ENCODE measurements at places on chromosomes 3 and 15.

DNA sequence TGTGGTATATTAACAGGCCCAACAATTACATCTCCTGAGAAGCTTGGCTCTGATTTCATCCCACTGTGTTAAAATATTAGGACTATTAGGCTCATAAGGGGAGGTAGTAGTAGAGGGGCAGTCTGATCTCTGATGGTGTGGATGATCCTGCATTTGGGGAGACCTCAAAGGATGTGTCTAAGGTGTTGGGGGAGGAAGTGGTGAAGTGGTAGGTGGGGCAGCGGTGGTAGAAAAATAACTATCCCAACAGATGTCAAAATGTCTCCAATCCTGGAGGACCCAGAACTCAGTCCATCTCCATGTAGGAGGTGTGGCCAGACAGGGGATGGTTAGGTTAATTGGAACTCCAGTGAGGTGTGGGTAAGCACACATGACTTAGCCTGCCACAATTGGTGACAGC, 10.4 kb upstream of the IQCF6 start:
- no peak for DNase-seq

DNA sequence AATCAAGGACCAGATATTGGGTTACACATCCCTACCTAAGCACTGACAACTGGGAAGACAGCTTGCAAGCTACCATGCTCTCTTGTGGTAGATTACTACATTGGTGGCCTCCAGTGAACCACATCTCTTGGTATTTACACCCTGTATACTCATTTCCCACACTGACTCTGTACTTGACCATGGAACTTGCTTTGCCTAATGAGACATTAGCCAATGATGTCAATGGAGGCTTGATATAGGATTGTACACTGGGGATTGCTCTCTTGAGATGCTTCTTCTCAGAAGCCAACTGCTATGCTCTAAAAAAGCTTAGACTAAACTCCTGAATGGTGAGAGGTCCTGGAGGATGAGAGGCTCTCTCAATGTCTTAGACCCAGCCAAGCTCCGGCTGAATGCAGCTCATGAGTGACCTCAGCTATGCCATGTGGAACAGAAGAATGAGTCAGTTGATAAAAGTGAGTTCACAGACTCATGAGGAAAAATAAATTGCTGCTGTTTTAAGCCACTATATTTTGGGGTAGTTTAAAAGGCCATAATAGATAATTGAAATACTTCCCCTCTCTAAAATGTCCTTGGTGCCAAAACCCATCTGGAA, 61.5 kb upstream of the GALNT15 start:
- no peak for DNase-seq

GRCh38 chr3:12237912-12238650, 50.8 kb upstream of the PPARG start:
- DNase-seq: no peak

DNA sequence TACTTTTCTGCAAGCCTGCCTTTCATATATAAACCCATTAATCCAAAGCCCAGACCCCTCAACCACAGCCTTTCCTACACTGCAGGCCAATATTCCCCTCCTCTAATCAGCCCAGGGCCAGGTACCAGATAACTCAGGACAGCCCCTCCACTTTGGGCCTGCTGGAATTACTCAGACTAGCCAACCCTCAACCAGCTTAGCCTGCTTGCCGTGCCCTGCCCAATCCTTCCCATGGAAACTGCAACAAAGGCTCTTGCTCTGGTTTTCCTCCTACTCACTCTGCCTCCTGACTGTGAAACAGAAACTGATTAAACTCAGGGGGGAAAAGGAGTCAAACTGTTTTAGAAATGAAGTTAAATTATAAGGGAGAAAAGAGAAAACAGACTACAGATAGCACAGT, 248.1 kb downstream of the KLF13 start:
- no peak for DNase-seq

GRCh38 chr3:42488687-42489086, 13.8 kb upstream of the VIPR1 start:
- DNase-seq: no peak

DNA sequence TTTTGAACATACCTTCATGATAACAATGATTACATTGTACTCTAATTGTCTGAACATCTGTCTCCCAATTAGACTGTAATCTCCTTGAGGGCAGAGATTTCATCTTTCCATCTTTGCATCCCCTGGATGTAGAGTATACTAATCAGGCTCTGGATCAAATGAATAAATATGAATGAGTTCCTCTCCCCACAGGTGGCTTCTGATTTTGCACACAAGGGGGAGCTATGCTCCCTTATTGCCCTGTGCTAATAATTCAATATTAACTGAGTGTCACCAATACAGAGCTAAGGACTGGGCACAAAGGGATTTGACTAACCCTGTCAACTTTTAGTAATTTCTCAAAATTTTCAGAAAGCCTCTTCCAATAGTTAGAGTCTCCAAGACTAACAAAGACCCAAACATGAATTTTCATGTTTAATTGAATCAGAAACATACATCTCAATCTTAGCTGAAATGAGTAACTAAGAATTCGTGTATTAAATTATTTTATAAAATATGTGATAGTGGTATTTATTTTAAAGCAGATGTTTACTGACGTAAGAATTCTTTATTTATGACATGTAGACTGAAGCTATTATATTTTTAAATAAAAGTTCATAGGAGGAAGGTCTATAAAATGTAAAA, 3.0 kb downstream of the DUOXA1 start:
- no peak for DNase-seq

DNA sequence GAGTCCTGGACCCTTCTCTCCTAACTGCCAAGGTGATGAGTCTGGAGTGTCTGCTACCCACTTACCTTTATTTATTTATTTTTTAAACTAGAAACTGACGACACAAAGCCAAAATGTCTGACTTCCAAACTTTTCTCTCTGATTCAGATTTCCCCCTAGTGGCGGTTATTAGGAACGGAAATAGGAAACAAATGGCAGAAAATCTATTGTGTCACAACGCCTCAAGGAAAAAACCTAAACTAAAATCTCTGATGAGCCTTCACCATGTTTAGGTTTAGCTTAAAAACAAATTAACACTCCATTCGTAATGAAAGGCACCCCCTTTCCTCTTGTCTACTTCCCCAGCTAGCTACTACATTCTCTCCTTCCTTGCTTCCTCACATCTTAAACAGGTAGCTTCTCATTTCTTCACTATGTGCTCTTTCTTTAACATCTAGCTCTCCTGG, 94.0 kb upstream of the MEX3B start:
- no peak for DNase-seq

DNA sequence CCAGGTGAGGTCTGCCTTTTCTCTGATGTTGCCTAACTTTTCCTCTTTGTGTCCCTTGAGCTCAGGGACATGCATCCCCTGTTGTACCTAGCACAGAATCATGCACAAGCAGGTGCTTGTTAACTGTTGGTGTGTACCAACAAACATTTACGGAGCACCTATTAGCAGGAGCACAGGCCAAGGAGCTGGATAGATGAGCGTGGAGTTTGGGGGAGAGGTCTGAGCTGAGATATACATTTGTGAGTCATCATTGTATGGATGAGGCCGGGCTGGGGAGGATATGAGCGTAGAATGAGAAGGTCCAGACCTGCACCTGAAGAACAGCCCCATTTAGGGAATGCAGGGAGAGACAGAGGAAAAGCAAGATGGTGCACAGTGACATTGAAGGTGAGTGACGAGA, 53.4 kb downstream of the SMAD3 start:
- DNase-seq: no peak

Measured in activated T-helper 1 cell treated with anti-CD3 and anti-CD28 coated beads, Interleukin-2, amount 50 U/mL, for 16 hours (primary cell).